ENCODE measurements at places on chromosomes 5 and 9. TPM values are rescaled to one million over a fixed set of nuclear protein-coding genes. Genes with fewer than 3 reads are reported as not detected.

DNA sequence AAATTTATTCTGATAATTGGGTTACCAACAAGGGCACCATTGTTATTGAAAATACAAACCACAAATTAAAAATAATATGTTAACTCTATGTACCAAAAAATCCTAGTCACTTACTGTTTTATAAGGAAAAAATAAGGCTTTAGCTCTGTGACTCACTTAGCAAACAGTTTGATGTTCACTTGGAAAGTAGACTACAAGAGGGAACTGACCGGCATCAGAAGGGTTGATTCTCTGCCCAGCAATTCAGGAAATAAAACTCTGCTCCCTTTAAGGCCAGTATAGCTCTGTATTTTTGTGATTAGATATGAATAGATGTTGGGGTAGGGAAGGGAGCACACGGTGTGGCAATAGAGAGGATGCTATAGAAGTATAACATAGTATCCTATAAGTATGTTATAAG is 671.3 kb downstream of the LRRC70 start:
- no peak overlapping the region for H3K4me3 ChIP-seq
- no peak overlapping the region for H3K27ac ChIP-seq
- DNase-seq = no peak
- H3K27me3 ChIP-seq = no peaks in the 10 kb centered on the region

DNA sequence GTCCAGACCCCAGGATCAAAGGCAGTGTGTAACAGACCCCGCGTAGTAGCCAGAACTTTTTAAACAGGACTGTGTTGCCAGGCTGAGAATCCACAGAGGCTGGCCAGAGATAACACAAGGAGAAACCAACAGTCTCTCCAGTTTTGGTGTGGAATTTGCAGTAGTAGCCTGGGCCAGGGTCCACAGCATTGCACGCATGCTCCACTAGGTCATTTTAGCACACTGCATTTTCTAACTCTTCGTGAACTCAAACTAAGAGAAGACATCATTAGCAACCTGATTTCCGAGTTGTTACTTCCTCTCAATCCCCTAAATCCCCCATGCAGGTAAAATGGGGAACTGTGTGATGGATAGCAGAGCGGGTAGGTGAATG is 119.6 kb downstream of the BOD1 start:
- no peak overlapping the region for H3K27ac ChIP-seq
- H3K4me1 ChIP-seq = peaks cover 51% of the 10 kb centered on the region
- H3K27me3 ChIP-seq = peaks cover 38% of the 10 kb centered on the region
- no peak overlapping the region for H3K4me3 ChIP-seq

- H3K27ac ChIP-seq = no peak overlapping the region
- no peak overlapping the region for H3K4me3 ChIP-seq
- no peaks in the 10 kb centered on the region for H3K27me3 ChIP-seq
- no peak for DNase-seq
- no peaks in the 10 kb centered on the region for H3K4me1 ChIP-seq
- H3K36me3 ChIP-seq = no peaks in the 10 kb centered on the region
Measured at GRCh38 chr5:23064710-23065109, 211.6 kb upstream of the CDH12 start.

- H3K4me3 ChIP-seq = no peak overlapping the region
- no peaks in the 10 kb centered on the region for H3K36me3 ChIP-seq
- H3K27me3 ChIP-seq = no peaks in the 10 kb centered on the region
- H3K4me1 ChIP-seq = no peaks in the 10 kb centered on the region
Measured at GRCh38 chr5:8396756-8397155, 527.8 kb downstream of the MTRR start.

DNA sequence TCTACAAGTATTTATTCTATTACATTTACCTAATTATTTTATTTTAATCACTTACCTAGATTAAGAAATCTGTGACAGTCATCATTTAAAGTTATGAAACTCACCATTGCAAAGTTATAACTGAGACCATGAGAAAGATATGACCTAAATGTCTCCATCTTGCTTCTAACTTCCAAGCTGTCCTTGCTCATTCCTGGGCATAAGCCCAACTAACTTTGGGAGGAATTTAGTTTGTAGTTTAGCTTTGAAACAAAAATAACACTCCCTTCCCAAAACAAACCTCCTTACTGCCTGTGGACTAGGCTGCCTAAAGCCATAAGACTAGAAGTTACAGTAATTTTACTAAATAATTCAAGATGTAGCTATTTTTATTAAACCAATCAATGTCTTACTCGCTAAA is 195.6 kb upstream of the RAI14 start:
- no peaks in the 10 kb centered on the region for H3K27me3 ChIP-seq
- no peak overlapping the region for H3K27ac ChIP-seq
- H3K4me1 ChIP-seq = peaks cover 2% of the 10 kb centered on the region
- no peaks in the 10 kb centered on the region for H3K36me3 ChIP-seq
- no peak overlapping the region for H3K4me3 ChIP-seq

- H3K27me3 ChIP-seq = no peaks in the 10 kb centered on the region
- no peak for DNase-seq
- no peaks in the 10 kb centered on the region for H3K36me3 ChIP-seq
- H3K27ac ChIP-seq = no peak overlapping the region
Measured at GRCh38 chr5:44233691-44234090, 155.5 kb downstream of the FGF10 start.

GRCh38 chr5:103667068-103667467 is 104.5 kb upstream of the NUDT12 start:
- no peak for DNase-seq
- no peaks in the 10 kb centered on the region for H3K4me1 ChIP-seq
- no peak overlapping the region for H3K27ac ChIP-seq
- H3K36me3 ChIP-seq = no peaks in the 10 kb centered on the region
- H3K27me3 ChIP-seq = no peaks in the 10 kb centered on the region

DNA sequence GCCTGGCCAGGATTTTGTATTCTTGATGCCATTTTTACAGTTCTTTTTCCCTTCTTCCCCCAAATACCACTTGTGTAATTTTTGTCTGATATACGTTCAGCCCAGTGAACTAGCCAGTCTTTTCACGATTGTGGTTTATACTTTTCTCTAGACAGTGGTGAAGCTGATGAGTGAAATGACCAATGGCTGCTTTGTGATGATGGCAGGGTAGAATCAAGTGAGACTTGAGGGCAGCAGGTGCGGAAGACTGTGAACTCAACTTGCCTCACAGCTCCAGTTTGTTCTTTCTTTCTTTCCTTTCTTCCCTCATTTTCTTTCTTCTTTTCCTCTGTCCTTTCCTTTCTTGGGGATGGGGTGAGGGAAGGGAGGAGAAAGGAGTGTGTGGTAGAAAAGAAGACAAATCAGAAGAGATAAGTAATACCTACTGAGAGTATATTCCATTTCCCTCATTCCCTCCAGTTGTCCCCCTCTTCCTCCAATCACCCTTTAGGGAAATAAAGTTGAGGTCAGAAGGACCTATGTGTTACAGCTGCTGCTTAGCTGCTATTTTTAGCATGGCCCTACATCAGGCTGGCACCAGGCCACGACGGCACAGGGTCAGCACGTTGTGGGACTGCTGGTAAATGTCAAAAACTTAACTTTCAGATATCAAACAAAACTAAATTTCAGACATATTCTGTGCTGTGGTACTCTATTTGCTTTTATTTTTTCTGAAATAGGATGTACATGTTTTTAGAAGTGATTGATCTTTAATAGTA is 12.3 kb downstream of the ZSWIM6 start:
- 0 out of 2 replicates have a peak, but pooled peaks cover 5% of the 10 kb centered on the region for H3K4me1 ChIP-seq
- H3K4me3 ChIP-seq = no peak overlapping the region
- H3K36me3 ChIP-seq = no peaks in the 10 kb centered on the region
- no peak overlapping the region for H3K27ac ChIP-seq

DNA sequence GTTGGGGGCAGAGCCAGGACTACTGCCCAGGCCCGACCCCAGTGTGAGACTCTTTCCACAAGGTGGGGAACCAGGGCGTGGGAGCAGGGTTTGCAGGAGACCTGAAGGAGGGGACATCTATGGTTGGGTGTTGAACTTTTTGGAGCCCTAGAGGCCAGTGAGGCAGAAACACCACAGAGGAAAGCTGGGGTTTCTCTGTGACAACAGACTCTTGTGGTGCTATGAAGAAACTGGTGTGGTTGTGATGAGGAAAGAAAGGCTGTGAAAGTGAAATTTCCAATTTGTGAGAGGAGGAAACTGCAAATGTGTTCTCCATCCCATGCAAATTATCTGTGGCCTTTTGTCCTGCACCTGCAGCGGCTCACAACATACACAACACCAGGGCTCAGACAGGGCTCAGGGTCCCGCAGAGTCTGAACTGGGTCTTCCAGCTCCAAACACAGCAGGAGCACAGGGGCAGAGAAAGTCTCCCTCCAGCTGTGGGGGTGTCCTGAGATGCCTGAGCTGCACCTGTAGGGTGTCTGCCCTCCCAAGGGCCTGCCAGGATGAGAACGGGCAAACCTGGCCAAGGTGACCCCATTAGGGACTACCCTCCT is 51.4 kb upstream of the GRHPR start:
- no peak overlapping the region for H3K4me3 ChIP-seq
- no peaks in the 10 kb centered on the region for H3K27me3 ChIP-seq
- no peak overlapping the region for H3K27ac ChIP-seq
- DNase-seq = no peak

DNA sequence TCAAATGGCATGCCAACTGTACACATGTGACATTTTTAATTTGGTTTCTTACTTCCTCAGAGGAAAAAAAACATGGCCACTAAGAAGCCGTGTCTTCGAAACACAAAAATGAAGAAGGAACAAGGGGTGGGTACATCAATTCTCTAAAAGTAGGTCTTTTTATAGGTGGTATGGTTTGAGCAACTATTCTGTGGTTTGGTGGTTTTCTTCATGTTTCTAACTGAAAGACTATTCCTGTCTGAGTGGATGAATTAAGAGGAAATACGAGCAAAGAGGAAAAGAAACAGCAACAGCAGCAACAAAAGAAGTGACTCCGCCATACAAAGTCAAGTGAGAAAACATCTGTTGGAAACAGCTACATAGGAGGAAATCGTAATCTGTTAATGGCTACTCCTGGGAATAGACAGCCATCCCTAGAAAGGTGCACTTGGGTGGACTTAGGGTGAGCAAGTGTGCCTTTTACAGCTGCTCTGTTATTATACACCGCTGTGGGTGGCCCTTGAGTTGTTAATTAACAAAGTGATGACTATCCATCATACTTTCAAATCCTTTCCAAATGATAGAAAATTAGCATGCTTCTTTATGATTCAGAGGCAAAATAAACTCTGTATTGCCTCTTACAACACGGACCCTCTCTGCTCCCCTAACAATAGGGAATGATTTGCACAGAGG is 575.8 kb downstream of the TLE1 start:
- no peak for DNase-seq
- no peak overlapping the region for H3K27ac ChIP-seq
- H3K4me3 ChIP-seq = no peak overlapping the region
- no peaks in the 10 kb centered on the region for H3K36me3 ChIP-seq
- no peaks in the 10 kb centered on the region for H3K4me1 ChIP-seq

DNA sequence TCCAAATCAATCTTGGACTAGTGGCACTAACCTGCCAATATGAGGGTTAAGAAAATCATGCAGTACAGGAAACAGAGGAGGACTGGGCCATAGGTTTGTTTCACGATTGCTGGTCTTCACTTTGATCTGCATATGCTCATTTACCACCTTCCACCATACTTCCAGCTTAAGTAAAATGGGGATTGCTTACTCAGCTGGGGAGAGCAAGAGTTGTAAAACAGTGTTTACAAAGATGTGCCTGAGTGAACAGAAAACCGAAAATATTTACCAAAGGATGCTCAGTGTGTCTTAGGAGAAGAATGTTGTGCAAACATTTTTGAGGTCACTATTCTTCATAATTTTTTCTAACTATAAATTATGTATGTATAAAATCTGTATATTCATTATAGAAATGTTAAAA is 65.1 kb upstream of the DNAH5 start:
- DNase-seq = no peak
- H3K4me3 ChIP-seq = no peak overlapping the region
- H3K27me3 ChIP-seq = peaks cover 8% of the 10 kb centered on the region
- H3K27ac ChIP-seq = no peak overlapping the region

DNA sequence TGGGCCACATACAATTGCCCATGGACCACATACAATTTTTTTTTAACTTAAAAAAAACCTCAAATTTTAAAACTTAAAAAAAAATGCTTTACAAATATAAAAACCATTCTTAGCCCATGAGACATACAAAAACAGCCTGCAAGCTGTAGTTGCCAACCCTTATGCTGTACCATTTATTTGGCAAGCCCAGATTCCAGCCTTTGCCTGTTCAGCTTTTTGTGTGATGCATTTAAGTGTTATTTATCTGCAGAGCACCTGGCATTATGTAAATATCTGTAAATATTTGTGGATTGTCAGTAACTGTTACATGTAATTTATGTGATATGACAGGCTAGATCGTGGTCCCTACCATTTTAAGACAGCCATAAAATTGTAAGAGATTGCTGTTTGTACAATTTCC is 32.6 kb downstream of the HEXB start:
- peaks cover 14% of the 10 kb centered on the region for H3K36me3 ChIP-seq
- DNase-seq = no peak
- no peaks in the 10 kb centered on the region for H3K4me1 ChIP-seq
- no peak overlapping the region for H3K27ac ChIP-seq
- H3K27me3 ChIP-seq = no peaks in the 10 kb centered on the region

ISL1 gene
- total RNA-seq = not detected

SETX gene
- total RNA-seq = 56.7 TPM

PCDH12 gene
- total RNA-seq = not detected

DOCK8 gene
- 0.38 TPM for total RNA-seq

ECSCR gene
- not detected for total RNA-seq
